D341Med (cell line): ENCODE measurements at places on chromosomes 2 and 18.

DNA sequence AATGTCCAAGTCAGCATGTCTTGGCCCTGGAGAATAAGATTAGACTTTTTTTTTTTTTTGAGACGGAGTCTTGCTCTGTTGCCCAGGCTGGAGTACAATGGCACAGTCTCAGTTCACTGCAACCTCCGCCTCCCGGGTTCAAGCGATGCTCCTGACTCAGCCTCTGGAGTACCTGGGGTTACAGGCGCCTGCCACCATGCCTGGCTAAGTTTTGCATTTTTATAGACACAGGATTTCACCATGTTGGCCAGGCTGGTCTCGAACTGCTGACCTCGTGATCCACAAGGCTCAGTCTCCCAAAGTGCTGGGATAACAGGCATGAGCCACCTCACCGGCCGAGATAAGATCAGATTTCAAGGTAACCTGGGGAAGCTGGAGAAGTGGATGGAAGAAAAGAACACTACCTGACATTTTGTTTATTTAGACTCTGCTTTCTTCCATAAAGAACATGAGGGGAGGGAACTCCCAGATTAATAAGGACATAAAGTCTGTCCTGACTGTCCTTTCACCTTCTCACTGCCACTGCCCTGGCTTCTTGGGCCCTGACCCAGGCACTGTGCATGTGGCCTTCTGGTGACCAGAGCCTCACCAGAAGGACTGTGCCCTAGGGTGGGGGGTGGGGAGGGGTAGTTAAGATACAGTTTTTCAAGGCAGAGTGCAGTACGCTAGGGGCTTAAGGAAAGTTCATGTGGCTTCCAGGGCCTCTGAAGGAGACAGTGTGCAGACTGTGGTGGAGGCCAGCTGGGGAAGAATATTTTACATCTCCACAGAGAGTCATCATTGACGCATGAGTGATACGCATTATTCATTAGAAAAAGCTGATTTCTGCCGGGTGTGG, 4.8 kb upstream of the IMPA2 start:
- DNase-seq, result no peak

- DNase-seq, result no peak
These were observed 239.2 kb upstream of the DOK6 start for GRCh38 chr18:69161383-69162028.

DNA sequence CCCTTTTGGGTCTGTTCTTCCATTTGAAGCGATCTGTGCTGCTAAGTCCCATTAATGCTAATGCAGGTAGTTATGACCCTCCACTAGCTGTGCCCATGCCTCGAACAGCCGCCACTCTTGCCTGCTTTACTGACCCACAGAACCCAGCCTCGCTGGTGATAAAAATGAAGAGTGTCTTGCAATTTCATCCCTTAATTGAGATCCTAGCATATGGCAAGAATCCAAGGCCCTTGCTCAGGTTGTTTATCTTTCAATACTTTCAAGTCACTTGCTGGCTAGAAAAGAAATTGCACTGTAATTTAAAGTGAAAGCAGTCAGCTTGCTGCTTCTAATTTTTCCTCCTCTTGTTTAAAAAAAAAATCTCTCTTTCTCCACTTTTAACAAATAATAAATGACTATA, 73.6 kb downstream of the ZNF521 start:
- DNase-seq, result peak; percentile 36

GRCh38 chr18:8706791-8707555, 1.6 kb downstream of the MTCL1 start:
- DNase-seq, result peak; percentile 66

- no peak for DNase-seq
These were observed at the start of gene NCKAP5 for GRCh38 chr2:133568172-133568571. Gene NCKAP5, minus strand, starts transcription at chr2:133568463. Its CDS starts 50,937 bp downstream, at chr2:133517526.

DNA sequence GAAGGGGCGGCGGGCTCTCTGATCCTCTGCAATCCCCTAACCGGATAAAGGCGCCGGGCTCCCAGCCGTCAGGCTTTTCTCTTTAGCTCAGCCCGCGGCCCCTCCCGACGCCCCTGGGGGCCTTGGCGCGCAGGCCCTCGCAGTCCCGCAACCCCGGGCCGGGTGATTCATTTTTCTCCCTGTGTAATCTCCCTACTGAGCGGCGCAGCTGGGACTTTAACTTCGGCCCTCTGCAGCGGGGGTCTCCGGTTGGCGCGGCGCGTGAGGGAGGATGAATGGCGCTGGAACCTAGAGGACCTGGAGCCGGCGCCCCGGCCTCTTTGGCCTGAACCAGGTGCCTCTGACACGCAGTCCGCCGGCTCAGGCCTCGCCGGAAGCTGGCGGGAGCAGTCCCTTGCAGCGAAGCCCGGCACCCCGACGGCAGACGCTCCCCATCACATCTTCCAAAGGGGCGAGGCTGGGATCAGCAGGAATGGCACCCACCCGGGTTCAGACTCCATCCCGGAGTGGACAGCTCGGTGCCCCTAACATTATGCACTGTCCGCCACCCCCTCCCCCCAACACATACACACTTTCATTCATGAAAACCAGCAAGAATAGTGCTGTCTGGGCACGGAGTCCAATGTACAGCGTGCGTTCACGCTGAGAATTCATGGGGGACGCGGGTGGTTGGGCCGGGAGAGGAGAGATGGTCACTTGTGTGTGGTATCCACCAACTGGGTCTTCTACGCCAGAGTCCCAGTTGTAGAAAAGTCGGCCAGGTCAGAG, 1.2 kb downstream of the CNGA3 start:
- peak; percentile 89 for DNase-seq

DNA sequence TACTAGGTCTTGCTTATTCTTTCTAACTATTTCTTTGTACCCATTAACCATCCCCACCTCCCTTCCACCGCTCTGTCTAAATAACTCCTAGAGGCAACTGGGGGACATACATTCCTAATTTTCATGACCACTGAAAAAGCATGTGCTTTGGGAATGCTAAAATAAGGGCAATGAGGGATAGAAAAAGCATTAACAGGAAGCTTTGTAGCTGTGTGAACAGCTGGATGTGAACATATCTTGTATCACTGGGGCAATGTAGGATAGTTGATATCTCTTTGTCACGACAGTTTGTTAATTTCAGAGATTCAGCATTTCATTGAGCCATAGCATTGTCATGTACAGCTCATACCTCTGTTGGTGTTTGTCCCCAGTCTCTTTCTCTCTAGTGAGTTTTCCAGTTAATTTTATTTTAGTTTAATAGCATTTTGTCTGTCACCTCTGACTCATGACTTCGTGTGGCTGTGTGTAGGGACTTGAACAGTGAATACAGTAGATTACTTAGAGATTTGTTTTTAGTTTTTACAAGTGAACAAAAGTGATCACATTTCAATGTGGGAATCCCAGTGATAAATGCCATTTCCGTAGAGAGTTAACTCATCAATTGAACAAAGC, 230.3 kb upstream of the NRP2 start:
- DNase-seq, result no peak

DNA sequence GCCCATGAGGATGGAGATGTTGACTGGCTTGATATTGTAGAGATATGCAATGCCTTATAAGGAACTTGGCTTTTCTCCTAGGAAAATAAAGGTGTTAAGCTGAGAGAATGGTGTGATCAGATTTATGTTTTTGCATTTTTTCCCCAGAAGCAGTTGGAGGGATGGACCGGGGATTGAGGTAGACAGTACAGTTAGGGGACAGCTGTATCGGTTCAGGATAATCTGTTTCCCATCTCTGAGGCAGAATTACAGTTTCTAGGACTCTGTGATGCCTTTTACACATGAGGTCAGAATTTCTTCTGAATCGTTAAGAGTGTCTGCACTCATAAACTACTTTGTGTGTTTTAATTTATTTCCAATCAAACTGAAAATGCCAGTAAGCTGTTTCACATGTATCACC, 261.5 kb downstream of the CYRIA start:
- no peak for DNase-seq

DNA sequence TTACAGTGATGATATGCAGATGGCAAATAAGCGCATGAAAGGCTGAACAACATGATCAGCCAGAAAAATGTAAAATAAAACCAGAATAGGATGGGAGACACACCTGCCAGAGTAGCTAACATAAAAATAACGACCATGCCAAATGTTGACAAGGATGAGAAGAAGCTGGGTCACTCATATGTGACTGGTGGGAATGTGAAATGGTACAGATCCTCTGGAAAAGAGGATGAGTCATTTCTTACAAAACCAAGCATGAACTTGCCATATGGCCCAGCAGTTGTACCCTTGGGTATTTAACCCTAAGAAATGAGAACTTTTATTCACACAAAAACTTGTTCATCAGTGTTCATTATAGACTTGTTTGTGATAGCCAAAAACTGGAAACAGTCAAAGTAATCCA, 143.8 kb downstream of the SH3BP4 start:
- DNase-seq, result no peak

DNA sequence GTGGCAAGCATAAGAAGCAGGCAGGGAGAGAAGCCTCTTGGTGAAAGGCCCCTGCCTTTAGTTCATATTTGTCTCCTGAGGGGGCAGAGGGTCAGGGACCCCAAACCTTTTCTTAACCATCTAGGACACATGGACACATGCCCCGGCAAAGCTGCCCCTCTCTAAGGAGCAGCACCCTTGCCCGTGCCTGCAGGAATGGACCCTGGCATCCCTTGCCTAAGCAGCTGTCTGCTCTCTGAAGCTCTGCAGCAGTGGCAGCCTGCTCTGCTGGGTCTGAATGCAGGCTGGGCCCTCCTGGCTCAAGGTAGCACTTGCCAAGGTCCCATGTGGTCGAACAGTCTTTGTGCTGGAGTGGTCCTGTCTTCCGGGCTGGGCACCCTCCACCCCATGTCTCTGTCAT, 174.4 kb downstream of the CELF4 start:
- DNase-seq, result no peak

DNA sequence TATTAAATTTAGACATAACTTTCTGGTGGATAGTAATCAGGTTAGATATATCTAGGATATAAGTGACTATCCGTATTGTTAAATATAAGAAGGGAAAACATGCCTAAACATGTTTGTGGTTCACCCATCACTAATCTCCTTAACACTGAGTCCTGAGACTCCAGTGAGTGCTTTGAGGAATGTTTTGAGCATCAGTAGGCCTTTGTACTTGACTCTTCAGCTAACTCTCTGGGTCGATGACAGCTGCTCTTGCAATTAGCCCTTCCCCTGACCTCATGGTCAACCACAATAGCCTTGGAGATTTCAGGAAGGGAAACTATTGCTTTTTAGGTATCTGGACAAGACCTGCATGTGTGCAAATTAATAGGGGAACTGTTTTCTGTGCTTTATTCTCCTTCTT, 716.8 kb downstream of the EPHA4 start:
- DNase-seq, result no peak

DNA sequence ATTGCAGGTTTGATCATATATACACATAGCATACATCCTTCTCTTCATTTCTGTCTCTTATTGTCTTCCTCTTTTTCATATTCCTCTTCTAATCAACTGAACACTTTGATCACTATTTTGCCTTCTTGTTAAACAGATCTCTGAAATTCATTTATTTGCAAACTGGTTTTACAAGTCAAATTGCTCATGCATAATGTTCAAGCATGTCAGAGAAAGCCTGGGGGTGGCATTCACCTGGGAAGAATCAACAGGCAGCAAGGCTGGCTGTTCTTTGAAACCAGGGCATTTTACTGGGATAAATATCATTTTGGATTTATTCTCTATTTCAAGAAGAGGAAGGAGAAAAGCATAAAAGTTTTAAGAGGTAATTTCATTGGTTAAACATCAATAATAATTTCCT, 66.9 kb upstream of the LRATD1 start:
- DNase-seq, result no peak

DNA sequence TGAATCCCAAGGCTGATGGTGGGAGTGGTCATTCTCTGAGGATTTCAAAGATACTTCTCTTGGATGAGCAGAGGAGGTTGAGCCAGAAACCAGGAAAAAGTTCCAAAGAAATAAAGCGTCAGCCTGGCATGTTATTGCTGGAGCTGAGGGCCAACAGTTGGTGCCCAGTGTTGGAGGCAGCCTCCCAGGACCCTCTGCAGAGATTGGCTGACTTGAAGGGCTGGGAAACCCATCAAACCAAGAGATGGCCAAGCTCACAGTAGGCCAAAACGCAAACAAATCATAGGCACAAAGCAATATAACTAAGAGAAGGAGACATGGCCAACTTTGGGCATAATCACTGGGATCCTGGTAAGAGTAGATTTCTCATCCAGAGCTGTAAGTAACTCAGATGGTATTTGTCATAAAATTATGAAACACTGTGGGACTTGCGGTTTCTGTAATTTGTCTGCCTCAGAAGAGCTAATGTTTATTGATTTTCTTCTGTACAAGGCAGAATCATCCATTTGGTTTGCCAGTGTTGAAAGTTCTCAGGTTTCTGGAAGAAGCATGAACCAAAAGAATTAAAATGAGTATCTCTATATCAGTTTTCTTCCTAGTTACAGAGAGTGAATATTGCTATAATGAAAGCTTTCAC, 108.3 kb downstream of the ATL2 start:
- DNase-seq, result no peak

DNA sequence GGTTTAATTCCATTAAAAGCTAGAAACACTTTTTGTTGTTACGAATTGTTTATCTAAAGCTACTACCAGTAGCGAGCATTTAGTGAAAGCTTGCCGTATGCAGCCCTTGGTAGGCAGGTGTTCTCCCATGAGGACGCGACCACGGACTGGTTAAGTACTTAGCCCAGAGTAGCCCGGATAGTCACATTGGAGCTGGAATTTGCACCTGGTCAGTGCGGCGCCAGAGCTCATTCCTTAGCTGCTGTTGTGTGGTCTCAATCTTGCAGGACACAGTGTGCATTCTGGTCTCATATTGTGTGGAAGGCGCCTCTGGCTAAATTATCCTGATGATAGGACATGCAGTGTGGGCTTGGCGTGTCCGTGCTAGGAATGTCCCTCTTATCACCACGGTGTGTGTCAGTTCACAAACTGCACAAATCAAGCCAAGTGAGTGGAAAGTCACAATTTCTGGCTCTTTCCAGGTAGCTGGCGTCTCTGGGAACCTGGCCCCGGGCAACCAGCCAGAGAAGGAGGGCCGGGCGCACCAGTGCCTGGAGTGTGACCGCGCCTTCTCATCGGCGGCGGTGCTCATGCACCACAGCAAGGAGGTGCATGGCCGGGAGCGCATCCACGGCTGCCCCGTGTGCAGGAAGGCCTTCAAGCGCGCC, 133.3 kb downstream of the ZNF236 start:
- DNase-seq, result no peak

DNA sequence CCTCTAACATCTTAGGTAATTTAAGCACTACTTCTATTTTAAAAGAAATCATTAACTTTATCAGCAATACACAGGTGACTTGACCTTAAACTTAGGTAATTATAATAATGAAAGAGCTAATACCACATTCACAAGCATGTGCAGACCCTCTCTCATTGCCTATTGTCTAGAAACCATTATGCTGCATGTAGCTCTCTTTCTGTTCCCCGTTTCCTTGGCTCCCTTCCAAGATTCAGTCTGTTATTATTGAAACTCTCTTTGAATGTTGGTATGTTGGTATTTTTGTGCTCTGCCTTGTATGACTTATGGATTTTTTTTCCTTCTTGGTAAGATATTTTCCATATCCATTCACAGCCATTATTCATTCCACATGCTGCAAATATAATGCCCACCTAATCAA, 201.2 kb downstream of the CDCA7 start:
- DNase-seq, result no peak

- DNase-seq, result no peak
These were observed 29.7 kb upstream of the GTF2A1L start for GRCh38 chr2:48587961-48588360.

GRCh38 chr2:60424233-60424632, 129.2 kb downstream of the BCL11A start:
- no peak for DNase-seq

- no peak for DNase-seq
These were observed 53.0 kb downstream of the EPHA4 start for GRCh38 chr2:221518935-221519625.
